ENCODE measurements at places on chromosomes 11 and 22.

- no peak for DNase-seq
These were observed 14.3 kb upstream of the RANBP1 start for GRCh38 chr22:20101638-20102037.

DNA sequence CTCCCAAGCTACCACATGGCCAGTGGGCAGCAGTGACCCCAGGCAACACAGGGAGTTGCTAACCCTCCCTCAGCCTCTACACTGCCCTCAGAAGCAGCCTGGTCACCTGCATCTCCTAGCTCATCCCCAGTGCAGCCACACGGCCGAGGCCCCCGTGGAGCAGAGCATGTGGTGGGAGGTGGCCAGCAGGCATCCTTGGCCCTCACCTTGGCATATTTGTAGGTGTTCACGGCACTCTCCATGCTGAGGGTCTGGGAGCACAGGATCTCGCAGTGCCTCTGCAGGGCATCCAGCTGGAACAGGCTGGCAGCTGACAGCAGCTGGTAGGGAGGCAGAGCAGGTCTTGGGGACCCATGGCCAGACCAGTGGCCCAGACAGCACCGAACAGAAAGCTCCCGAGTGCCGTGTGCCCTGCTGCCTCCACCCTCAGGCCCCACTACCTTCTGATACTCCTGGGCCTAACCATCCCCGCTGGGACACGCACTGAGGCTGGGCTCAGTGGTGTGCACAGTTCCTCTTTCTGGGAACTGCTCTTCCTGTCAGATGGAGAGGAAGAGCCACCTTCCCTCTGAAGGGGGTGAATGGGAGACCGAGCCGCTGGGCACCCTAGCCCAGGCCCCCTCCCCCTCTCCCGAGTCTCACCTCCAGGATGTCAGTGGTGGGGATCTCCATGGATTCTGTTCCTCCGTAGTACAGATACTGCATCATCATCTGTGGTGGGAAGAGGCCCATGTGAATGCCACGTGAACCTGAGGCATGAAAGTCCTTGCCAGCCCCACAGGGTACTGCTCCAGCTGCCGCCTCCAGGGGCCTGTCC is 48.8 kb downstream of the NAT10 start:
- DNase-seq, result no peak

DNA sequence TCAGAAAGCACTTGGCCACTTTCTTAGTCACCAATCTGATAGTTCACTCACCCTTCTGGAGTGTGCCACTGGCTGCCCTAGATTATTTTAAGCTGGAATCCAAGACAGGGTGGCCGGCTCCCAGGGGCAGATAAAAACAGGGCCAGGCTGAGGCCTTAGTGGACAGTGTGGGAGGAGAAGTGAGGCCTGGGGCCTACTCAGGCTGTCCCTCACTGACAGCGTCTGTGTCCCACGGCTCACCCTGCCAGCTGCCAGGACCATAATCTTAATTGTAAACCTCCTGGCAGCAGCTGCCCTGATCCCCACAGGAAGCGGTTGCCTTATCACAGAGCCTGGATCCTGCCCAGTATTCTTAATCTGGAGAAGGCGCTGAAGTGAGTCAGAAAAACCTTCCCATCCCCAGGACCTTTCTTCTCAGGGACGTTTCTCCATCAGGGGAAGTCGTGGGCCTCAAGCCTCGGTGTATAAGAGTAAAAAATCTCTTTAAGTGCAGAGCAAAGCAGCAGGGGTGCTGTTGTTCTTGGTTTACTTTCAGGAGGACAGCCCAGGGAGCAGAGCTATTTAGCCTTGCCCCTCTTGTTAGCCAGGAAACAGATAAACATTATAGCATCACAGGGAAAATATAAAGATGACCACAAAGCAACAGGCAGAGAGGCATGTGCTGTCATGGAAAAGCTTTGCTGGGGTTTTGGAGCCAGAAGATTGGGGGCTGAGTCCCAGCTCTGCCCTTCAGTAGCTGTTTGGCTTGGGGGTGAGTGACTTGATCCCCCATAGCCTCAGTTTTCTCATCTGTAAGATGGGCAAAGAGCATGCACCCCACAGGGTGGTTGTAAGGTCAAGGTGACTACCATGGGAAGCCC is 39.6 kb downstream of the TSPAN18 start:
- DNase-seq, result no peak

GRCh38 chr11:35998634-35999033 is 54.8 kb downstream of the LDLRAD3 start:
- DNase-seq, result no peak

- no peak for DNase-seq
These were observed 25.1 kb upstream of the FJX1 start for GRCh38 chr11:35593143-35593542.

GRCh38 chr11:125270106-125270505 is 105.6 kb downstream of the PKNOX2 start:
- DNase-seq, result no peak

DNA sequence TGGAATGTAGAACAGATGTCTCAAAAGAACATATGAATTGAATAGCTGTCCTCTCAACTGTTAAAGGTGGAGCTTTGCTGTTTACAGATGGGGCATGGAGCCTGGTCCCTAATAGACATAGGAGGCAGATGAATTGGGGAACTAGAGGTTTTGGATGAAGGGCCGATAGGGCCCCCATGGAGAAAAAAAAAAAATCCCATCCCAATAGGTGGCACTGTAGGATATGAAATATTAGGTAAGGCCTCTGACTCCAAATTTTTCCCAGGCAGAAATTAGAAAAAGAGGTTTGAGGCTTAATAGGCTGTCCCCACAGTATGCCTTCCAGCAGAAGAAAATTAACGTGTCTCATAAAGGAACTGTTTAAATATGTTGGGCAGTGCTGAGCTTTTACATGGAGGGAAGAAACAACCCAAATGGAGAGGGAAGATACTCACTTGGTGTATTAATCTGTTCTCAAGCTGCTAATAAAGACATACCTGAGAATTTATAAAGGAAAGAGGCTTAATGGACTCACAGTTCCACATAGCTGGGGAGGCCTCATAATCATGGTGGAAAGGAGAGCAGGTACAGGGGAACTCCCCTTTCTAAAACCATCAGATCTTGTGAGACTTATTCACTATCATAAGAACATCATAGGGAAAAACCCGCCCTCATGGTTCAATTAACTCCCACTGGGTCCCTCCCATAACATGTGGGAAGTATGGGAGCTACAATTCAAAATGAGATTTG is 30.1 kb upstream of the TMEM45B start:
- no peak for DNase-seq

GRCh38 chr11:131463162-131463561 is 92.7 kb downstream of the NTM start:
- no peak for DNase-seq

DNA sequence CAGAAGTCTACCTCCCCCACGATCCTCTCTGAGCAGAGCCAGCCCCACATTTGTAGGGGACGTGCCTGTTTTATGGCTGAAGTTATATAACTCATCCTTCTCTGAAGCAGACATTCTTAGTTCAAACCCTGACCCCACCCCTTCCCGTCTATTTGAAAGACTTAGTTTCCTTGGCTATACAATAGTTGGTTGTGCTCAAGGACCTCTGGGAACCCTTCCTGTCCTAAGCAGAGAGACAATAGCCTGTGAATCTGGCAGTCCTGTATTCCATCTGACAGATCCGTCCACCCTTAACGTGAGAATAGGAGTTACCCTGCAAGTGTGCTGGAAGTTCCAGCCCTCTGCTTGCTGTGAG is 75.2 kb downstream of the MN1 start:
- no peak for DNase-seq

DNA sequence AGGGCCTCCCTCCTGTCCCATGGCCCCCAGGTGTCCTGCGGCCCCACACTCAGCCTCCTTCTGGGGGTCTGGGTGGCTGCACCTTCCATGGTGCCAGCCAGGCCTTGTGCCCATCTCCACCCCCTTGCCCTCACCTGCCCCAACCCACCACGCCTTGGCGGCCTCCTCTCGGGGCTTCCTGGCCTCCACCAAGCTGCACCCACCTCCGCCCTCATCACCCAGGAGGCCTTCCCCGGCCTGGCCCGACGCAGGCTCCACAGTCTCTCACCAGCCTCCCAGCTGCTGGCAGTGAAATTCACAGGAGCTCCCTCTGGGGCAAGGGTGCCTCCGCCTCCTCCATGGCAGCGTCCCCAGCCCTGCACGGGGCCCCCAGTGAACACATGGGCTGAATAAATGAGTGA is 35.9 kb upstream of the WNT7B start:
- no peak for DNase-seq

- DNase-seq, result no peak
These were observed 85.8 kb upstream of the NARS2 start for GRCh38 chr11:78660471-78660870.

- DNase-seq, result no peak
These were observed 51.9 kb upstream of the WT1 start for GRCh38 chr11:32487270-32487669.

DNA sequence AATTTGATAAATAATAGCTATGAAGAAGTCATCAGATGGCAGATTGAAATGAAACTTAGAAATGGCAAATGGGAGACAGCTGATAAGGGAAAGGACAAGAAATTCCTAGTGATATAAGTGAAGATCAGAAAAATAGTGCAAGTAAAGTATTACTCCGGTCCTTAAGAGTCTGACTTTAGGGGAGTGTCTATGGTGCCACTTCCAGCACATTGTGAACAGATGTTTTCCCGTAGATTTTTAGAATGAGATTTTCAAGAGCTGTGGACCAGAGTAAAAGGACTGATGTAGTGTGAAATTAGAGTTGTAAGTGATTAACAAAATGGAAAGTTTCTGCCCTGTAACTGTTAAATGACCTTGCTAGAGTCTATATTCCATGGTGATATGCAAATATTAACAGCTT is 974.8 kb upstream of the TENM4 start:
- no peak for DNase-seq

- DNase-seq, result no peak
These were observed 6.5 kb downstream of the LYVE1 start for GRCh38 chr11:10561947-10562346.

GRCh38 chr11:17743808-17744119 is 9.2 kb downstream of the KCNC1 start:
- no peak for DNase-seq

GRCh38 chr11:120578596-120579154 is 67.1 kb downstream of the GRIK4 start:
- DNase-seq, result no peak

DNA sequence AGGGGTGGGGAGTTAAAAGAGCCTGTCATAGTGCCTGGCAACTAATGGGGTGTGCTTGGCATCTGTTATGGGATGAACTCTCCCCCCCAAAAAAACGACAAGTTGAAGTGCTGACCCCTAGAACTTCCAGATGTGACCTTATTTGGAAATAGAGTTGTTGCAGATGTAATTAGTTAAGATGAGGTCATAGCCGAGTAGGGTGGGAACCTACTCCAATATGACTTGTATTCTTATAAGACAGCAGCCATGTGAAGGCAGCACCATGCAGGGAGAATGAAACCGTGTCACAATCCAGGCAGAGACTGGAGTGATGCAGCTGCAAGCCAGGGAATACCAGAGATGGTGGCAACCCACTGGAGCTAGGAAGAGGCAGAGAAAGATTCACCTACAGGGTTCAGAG is 394.5 kb downstream of the TENM4 start:
- no peak for DNase-seq

DNA sequence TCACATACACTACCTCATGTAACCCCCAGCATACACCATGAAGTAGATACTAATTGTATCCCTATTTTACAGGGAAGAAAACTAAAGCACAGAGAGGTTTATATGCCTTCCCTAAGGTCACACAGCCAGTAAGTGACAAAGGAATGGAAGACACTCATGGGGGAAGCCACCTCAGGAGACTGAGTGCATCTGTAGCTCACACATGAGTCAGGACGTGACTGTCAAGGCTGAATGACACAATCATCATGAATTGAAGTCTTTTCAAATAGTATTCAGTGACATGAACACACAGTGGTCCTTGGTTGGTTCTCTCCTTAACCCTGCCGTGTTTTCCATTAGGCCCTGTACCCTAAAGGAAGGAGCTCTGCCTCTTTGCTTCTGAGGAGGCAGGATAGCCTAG is 463.0 kb downstream of the NTM start:
- no peak for DNase-seq

DNA sequence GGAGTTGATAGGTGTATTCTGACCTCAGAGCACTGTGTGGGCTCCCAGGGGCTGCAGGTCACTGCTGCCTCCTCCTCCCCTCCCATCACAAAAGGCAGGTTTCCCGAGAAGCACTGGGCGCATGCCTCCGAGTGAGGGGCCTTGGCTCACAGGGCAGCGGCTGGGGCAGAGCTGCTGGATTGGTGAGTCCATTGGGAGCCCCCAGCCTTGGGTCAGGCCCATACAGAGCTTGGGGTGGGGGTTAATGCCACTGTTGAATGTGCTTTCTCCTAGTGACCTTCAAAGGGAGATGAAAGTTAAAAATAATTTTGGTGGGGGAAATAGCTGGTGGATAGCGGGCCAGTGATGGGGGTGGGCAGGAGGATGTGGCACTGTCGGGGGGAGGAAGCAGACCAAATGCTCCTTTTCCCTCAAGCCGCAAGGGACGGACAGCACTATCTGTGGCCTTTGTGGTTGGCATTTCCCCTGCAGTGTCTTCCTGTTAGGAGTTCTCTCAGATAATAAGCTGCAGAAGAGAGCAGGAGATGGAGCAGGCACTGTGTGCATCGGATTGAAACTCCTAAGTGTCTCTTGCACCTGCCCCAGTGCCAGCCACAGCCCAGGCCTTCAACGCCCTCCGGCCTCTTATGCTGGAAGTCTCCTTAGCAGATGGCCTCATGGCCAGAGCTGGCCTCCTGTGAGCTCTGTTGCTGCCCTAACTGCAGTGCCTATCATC is 3.2 kb downstream of the TUBA8 start:
- no peak for DNase-seq

GRCh38 chr11:86453290-86454030 is 78.8 kb downstream of the CCDC81 start:
- no peak for DNase-seq

DNA sequence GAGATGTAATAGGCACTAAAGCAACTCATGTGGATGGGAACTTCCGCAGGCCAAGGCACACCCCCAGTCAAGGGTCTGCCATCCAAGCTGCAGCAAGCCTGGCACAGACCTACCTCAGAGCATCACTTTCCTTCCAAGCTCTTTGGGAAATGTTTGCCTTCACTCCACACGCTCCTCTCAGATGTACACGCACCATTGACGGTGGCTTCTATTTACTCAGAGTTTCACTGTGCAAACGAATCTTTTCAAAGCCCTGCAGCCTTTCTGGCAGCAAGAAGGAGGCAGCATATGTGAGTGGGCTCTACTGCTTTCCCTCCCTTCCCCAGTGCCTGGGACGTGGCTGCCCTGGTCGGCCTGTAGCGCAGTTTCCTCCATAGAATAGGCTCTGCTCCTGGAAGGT is 60.9 kb upstream of the USP47 start:
- no peak for DNase-seq

GRCh38 chr11:120923866-120924508 is 99.9 kb upstream of the TBCEL start:
- no peak for DNase-seq

DNA sequence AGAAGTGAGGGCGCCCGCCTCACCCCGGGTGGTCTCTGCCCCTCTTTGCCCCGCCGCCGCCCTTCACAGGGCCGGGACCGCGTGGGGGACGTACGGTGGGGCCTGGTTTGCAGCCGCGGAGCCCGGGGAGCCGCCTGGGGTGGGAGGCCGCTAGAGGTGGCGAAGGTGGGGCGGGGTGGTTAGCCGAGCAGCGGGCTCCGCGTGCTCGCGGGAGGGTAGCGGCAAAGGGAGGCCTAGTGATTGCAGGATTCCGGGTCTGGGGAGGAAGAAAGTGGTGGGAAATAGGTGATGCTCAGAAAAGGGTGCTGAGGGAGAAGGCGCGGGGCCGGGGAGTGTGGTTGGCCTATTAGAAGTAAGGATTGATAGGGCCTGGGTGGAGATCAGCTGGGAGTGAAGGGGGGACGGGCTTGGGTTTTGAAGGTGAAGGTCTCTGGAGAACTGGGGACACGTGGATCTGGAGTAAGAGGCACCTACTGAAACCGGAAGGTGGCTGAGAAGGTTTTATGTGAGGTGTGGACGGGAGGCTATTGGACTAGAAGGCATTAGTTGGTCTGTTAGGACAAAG is 571 bp downstream of the FAR1 start:
- DNase-seq, result peak; percentile 73
